ENCODE measurements at places on chromosomes 5 and 9. TPM values are rescaled to one million over a fixed set of nuclear protein-coding genes. Genes with fewer than 3 reads are reported as not detected.

DNA sequence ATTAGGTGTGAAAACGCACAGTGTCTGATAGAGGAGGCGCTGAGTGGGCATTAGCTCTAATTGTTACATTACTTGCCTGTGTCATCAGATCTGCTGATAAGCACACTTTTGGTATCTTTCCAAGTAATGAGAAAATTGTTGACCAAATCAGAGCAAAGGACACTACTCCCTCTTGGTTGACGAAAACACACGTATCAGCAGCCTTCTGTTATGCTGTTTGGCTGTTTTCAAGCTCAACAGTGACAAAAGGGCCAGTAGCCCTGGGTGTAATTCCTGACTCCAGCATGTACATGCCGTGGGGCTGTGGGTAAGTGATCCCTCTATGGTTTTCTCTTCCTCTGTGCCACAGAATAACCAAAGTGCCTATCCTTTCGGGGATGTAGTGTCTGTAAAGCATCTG is 151.4 kb downstream of the AUH start:
- DNase-seq = no peak

IL4 gene
- total RNA-seq = not detected

- DNase-seq = peak; percentile 33
Observed at GRCh38 chr9:128249908-128250838, 25.6 kb downstream of the GOLGA2 start.

GRCh38 chr5:173331956-173332479 is 3.8 kb upstream of the STC2 start:
- DNase-seq = peak; percentile 83

SV2C gene
- total RNA-seq = not detected

DNA sequence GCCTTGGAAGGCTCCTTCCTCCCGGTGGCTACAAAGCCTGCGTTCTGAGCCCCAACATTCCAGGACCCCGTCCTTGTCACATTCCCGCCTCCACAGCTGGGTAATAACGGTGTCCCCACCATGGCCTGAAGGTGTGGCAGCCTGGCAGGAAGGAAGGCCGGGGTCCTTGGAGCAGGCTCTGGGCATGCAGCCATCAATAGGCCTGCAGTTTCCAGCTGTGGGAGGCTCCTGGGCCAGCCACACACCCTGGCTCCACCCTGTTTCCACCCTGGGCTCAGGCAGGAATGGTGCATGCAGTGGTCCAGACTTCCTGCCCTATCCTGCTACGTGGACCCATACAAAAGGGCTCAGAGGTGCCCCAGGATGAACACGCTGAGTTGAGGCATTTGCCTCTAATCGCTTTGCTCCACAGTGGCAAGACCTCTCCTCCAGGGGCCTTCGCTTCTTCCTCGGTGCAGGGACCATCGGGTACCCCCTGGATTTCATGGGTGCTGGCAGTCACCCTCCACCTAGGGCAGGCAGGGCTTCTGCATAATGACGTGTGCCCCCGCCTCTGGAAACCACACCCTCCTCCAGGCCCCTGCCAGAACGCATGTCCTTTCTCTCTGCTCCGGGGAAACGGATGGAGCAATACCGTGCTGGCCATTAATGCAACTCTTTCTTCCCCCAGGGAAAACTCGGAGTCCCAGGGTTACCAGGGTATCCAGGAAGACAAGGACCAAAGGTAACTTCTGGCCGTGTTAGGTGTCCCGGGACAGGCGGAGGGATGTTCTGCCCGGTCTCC is 95.1 kb upstream of the FCN2 start:
- no peak for DNase-seq

GRCh38 chr5:13934125-13934524 is 10.4 kb downstream of the DNAH5 start:
- no peak for DNase-seq

DNA sequence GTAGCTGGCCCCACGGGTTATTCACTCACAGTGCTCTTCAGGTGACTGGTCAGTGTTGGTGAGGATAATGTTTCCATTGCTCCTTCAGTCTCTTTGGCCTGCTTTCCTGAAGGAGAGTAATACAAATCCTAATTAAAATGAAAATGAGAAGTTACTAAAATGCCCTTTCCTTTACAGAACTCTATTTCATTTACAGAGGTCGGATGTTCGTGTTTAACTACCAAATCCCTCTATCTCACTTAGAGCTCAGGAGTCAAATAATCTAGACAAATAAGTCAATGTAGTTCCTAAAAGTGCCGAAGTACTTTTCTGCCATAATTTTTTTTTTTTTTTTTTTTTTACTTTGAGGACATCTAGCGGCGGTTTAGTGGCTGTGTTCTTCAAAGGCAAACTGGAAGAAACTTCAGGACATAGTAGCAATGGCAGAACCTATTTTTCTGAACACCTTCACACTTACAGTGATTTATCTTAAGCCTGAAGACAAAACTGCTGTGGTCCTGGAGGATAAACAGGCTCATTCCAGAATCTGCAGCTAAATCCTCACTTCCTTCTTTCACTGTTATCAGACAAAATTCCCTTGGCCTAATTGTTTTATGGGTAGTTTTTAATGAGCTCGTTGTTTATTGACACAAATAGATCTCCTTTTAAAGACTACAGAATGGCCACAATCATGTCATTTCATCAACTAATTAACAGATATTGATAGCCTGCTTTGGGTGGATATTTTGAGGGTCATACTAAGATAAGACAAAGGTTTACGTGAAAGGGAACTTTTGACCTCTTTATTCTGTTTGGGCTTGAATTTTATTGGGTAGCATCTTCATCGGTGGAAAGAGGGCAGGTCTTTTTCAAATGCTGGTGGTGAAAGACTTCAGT is 207.6 kb upstream of the DMRTA1 start:
- peak; percentile 63 for DNase-seq

DNA sequence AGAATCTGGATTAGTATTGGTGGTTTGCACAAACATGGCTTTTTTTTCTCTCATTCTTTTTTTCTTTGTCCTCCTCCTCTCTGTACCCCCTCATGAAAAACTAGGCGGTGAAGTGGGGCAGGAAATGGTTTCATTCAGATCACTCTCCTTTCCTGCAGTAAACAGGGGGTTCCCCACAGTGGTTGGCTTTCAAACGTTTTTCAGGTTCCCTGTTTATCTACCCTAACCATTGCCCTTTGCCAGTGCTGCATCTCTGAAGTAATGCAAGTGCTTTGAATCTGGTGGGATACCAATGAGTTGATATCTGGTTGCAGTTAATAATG is 29.8 kb downstream of the NR4A3 start:
- no peak for DNase-seq

DNA sequence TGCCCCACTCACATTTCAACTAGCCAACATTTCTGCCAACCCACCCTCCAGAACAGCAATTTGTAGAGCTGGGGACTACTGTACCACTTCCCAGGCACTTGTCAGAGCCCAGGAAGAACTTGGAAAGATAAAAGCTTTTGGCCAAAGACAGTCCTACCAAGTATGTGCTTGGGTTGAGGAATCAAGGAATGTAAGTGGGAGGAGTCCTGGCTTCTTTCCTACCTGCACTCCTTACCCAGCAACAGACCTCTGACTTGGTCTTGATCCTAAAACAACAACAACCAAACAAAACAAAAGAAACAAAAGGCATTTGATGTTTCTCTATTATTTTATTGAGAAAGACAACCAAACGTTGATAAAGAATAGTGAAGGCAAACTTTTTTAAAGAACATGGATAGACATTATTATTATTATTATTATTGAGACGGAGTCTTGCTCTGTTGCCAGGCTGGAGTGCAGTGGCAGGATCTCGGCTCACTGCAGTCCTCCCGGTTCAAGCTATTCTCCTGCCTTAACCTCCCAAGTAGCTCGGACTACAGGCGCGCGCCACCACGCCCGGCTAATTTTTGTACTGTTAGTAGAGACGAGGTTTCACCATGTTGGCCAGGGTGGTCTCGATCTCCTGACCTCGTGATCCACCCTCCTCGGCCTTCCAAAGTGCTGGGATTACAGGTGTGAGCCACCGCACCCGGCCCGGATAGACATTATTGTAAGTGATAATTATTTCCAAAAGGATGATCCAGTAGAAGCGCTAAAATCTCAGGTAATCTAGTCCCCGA is 33.5 kb downstream of the ANXA2R start:
- peak; percentile 31 for DNase-seq

Data from IMR-90 (cell line).